ENCODE measurements at places on chromosomes 5 and 9.

GRCh38 chr5:134189031-134189430 lies 12.3 kb upstream of the SKP1 start:
- DNase-seq = no peak

GRCh38 chr5:5695266-5695665 lies 272.8 kb downstream of the ICE1 start:
- DNase-seq = no peak

GRCh38 chr5:173882632-173883031 lies 5.5 kb upstream of the CPEB4 start:
- DNase-seq = no peak

GRCh38 chr5:112121258-112121657 lies 297.8 kb downstream of the EPB41L4A start:
- DNase-seq = no peak

GRCh38 chr9:134046894-134047681 lies 20.7 kb downstream of the BRD3 start:
- no peak for DNase-seq

- no peak for DNase-seq
Measured at GRCh38 chr5:123452401-123452800, 29.2 kb upstream of the CEP120 start.

GRCh38 chr9:38101423-38101822 lies 32.4 kb upstream of the SHB start:
- no peak for DNase-seq

GRCh38 chr9:31323726-31324444 lies 1060.6 kb upstream of the ACO1 start:
- DNase-seq = no peak

DNA sequence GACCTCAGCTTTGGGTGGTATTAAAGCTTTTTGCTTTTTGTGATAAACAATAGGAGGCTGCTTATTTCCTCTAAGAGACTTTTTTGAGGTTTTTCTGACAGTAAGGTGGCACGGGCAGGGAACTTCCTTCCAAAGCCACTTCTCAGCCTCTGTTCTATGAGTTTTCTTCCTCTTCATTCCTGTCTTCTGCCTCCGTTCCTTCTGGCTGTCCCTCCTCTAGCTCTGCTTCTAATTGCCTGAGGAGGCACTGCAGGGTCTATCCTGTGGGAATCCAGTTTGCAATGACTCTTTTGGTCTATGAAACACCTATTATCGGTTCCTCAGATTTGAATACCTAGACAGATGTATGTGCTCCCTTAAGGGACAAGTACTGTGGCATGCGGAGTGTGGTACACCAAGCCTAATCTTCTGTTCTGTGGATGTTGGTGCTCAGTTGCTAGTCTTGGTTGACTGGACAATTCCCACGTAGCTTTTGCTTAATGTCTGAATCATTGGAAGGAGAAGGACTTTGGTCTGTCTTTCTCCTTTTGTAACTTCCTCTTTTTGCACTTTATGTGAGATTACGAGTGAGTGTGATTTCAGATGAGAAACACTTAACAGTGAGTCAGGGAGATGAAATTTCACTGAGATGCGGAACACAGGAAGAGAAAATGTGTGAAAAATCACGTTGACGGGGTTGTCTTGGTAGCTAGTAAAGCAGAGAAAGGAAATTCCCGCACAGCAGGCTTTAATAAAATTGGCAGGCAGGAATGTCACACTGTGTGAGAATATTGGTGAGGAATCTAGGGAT lies 305.2 kb downstream of the EFNA5 start:
- no peak for DNase-seq

DNA sequence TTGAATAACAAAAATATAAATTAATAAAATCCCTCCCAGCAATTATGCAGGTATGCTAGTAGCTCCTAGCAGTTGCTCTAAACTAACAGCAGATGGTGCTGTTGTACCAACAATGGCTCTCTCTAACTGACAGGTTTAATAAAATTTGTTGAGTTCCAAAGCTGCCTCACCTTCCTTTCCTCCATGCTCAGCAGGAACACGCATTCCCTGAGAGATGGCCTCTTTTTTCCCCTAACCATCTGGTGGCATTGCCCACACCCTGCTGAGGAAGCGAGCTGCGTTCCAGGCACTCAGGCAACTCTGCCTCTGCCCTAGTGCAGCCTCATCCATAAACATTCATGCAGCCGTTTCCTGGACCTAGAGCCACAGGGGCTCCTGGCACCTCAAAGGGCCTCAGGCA lies 106.2 kb downstream of the KLHL3 start:
- peak; percentile 35 for DNase-seq

- DNase-seq = no peak
Measured at GRCh38 chr5:90939211-90939610, 380.6 kb downstream of the ADGRV1 start.

GRCh38 chr9:113872485-113873143 lies 3.5 kb upstream of the ZNF618 start:
- DNase-seq = no peak

DNA sequence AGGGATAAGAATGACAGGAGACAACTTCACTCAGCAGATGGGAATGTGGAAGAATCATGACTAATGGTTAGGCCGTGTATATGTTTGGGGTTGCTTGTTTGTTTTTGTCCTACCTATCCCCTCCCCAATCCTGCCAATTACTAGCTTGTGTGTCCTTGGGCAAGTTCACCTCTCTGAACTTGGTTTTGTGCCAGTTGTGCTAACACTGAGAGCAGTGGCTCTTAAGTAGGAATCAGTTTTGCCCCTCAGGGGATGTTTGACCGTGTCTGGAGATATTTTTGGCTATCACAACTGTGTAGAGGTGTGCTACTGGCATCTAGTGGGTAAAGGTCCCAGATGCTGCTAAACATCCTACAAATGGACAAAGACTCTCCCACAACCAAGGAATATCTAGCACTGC lies 287.0 kb downstream of the DMRT2 start:
- no peak for DNase-seq

GRCh38 chr9:112021742-112022141 lies 125.1 kb downstream of the UGCG start:
- no peak for DNase-seq

- DNase-seq = no peak
Measured at GRCh38 chr9:127131871-127132270, 9.4 kb upstream of the ANGPTL2 start.

DNA sequence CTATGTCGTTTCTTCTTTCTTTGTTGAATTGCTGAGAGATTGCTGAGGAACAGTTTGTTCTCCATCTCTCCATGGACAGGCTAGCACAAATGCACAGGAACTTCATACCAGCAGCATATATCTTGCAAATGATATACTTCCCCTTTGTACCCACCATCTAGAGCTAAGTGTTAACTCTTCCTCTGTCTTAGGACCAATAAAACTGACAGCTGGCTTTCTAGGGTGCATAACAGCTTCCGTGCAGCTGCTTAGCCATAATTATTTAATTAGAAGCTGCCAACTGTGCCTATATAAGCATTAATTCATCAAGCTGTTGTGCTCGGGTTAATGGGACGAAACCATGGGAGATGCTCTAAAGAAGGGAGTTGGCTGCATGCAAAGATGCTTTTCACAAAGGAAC lies 38.7 kb downstream of the KCTD16 start:
- no peak for DNase-seq

DNA sequence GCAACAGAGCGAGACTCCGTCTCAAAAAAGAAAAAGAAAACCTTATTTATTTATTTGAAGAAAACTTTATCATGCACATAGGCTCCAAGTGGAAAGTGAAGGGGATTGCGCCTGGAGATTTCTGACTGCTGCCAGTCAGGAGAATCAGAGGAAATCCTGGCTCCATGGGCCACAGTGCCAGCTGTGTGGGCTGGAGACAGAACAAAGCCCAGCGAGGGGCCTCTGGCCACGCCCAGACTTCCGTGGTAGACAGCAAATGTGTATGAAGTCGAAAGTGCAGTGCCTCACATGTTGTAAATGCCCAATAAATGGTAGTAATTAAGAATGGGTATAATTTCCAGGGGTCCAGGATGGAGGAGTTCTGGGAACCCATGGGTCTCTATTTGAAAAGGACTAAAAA lies 75.8 kb upstream of the WWC1 start:
- peak; percentile 13 for DNase-seq

DNA sequence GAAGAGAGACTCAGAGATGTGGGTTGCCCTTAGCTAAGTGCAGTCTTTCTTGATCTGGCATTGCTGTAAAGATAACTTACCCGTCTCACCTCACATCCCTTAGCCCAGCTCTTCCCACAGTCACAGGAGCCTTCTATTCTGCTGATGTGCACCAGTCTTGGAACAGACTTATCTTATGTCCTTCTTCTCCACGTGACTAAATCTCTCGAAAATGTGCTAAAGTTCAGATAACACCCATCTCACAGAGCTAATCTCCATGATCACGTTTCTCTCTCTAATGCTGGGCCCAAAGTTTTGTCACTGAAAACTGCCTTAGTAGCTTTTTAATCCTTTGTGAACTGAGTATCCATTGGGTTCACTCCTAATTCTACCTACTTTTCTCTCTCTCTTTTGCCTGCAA lies 16.7 kb downstream of the SLC36A1 start:
- DNase-seq = no peak

DNA sequence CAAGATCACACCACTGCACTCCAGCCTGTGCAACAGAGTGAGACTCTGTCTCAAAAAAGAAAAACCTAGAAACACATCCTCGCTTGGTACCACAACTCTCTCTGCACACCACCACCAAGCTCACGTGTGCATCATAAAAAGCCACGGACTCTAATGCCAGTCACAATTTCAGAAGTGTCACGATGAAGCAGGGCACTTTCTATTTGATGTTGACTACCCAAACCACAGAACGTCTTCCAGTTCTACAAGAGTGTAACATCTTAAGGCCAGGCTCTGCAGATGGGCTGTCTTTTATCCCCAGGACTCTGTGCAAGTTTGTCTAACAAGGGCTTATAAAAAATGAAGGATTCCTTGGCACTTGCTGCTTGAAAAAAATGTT lies 22.9 kb downstream of the GFPT2 start:
- no peak for DNase-seq

- no peak for DNase-seq
Measured at GRCh38 chr5:16995372-16995771, 59.3 kb upstream of the MYO10 start.

DNA sequence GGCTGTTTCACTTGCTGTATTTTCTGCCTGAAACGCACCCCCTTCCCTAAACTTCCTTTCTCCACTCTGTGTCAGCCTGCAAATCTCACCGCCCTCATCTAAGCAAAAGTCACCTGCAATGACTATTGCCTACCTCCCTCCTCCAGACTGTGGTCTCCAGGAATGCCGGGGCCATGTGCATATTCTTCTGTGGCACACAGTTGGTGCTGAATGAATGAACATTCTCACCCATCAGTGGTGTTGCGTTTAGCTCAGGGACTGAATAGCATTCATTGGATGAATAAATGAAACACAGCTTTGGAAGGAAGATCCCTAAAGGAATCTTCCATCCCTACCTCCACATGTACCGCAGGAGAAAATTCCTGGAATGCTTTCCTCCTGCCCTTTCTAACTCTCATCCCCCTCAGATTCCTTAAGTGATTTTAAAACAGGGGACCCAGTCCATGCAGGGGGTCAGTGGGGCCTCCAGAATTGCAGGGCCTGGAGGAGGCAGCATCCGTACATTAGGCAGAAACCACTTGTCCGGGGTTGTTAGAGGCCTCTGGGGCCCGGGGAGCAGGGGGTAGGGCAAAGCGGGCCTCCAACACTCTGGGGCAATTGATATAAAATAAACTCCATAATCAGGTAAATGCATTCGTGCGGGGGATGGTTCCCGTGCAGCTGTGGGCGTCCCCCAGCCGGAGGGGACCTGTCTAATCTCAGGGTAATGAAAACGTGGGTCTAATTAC lies 28.3 kb upstream of the PTGS1 start:
- no peak for DNase-seq

GRCh38 chr5:143527808-143528207 lies 124.3 kb upstream of the NR3C1 start:
- DNase-seq = no peak

DNA sequence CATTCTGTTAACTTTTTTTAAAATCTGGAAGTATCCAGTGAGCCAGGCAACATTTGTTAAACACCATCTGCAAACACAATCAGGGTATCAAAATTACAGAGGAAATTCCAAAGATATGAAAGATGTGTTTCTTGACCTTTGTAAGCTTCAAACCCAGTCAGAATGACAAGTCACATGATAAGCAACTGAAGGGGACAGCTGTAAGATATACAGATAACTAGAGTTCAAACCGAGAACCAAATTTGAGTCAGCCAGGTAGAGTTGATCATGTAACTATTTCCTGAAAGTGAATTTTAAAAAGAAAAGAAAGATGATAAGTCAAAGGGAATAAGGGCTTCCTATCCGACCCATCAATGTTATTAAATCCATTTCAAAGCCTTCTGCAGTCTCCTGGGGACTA lies 196.2 kb downstream of the DEPDC1B start:
- DNase-seq = no peak

DNA sequence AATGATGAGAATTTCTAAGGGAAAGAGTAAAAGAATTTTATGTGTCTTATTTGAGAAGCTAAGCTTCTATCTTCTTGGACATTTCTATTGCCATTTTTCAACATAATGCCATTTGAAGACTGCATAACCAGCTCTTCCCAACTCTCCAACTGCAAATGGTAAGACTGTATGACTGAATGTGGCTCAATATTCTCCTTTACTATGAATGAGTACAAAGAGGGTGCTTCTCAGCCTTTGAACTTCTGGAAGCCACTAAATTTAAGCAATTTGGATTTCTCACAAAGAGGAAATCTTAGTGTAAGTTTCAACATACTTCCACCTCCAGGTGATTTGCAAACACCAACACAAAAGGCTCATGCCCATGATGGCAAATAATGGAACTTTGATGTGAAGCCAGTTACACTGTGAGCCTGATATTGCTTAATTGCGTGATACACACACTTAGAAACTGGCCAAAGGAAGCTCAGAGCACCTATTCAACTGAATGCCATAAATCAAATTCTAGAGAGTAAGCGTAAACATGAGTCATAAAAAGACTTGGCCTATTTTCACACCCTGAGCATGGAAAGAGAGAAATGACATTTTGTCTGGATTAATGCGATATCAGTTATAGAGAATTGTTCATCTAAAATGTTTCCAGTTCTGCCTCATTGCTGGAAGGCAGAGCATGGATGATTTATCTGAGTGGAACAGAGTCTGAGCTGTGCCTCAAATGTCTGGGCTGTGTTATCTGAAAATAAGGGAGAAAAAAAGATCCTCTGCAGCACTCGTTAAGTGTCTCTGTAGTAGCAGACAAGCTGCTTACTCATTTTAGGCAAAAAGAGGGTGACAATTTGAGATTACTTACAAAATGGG lies 145.3 kb downstream of the PLK2 start:
- no peak for DNase-seq

GRCh38 chr5:15995341-15996052 lies 184.1 kb downstream of the MARCHF11 start:
- no peak for DNase-seq

- peak; percentile 63 for DNase-seq
Measured at GRCh38 chr5:142364251-142365145, 39.7 kb upstream of the SPRY4 start.

Measured in NCI-H2227 treated with DMSO at 0.1 percent for 48 hours (cell line).